Smooth muscle cell of the umbilical artery (primary cell): ENCODE measurements at places on chromosomes 3 and 15. TPM values are rescaled to one million over a fixed set of nuclear protein-coding genes. Genes with fewer than 3 reads are reported as not detected.

Gene FSIP1
- 0.65 and 0.89 TPM in 2 replicates for total RNA-seq

Gene TLE3
- 31.2 and 74.2 TPM in 2 replicates for total RNA-seq

Gene PPP2R3A
- total RNA-seq = 6.5 and 12.5 TPM in 2 replicates

Gene DET1
- 5.9 and 6.0 TPM in 2 replicates for total RNA-seq

Gene MBD4
- total RNA-seq = 21.9 and 28.8 TPM in 2 replicates

Gene PLSCR2
- total RNA-seq = not detected in 2 replicates

Gene LOXL1
- 143 and 206 TPM in 2 replicates for total RNA-seq

Gene IL17RD
- 3.0 and 13.6 TPM in 2 replicates for total RNA-seq

Gene GHSR
- not detected in 2 replicates for total RNA-seq

Gene SLC12A8
- total RNA-seq = 33.5 and 226 TPM in 2 replicates

Gene MAPKBP1
- 27.3 and 30.5 TPM in 2 replicates for total RNA-seq

Gene LRTM1
- not detected in 2 replicates for total RNA-seq

Gene ADAMTS17
- 0.30 and 0.37 TPM in 2 replicates for total RNA-seq

Gene TM4SF4
- total RNA-seq = not detected in 2 replicates

Gene LYSMD2
- 7.4 and 9.6 TPM in 2 replicates for total RNA-seq

Gene SPTBN5
- total RNA-seq = 0.59 and 1.8 TPM in 2 replicates

Gene CMSS1
- total RNA-seq = 10.1 and 15.1 TPM in 2 replicates

Gene PARP15
- total RNA-seq = under 0.01 and 0.18 TPM in 2 replicates

Gene MCTP2
- total RNA-seq = 25.3 and 57.9 TPM in 2 replicates

Gene C3orf62
- total RNA-seq = 1.4 and 1.5 TPM in 2 replicates

Gene NEIL1
- 2.7 and 5.5 TPM in 2 replicates for total RNA-seq

Gene MAP6D1
- total RNA-seq = 2.1 and 2.4 TPM in 2 replicates

Gene TWF2
- total RNA-seq = 91.8 and 107 TPM in 2 replicates

Gene CD96
- total RNA-seq = 0.05 TPM in 1 of 2 replicates, not detected in the other

Gene ROPN1
- not detected in 2 replicates for total RNA-seq

Gene HIGD2B
- total RNA-seq = not detected in 2 replicates

Gene TF
- under 0.01 and 0.14 TPM in 2 replicates for total RNA-seq

Gene CCDC71
- total RNA-seq = 15.1 and 19.7 TPM in 2 replicates

Gene AQR
- 22.6 and 30.3 TPM in 2 replicates for total RNA-seq

Gene MESP2
- total RNA-seq = 0.09 and 0.30 TPM in 2 replicates

Gene HACL1
- total RNA-seq = 14.6 and 21.1 TPM in 2 replicates

Gene GJD2
- total RNA-seq = not detected in 2 replicates

Gene RARB
- 50.8 and 51.6 TPM in 2 replicates for total RNA-seq

Gene NPAP1
- not detected in 2 replicates for total RNA-seq

Gene CLDN16
- under 0.01 and 0.23 TPM in 2 replicates for total RNA-seq

Gene LIPC
- 3.6 TPM in 1 of 2 replicates, not detected in the other for total RNA-seq

Gene LCTL
- 4.8 and 5.8 TPM in 2 replicates for total RNA-seq

Gene C3orf49
- total RNA-seq = not detected in 2 replicates

Gene IL16
- total RNA-seq = under 0.01 TPM in 1 of 2 replicates, not detected in the other

Gene LRRC34
- 0.59 and 1.8 TPM in 2 replicates for total RNA-seq

Gene ENTPD3
- total RNA-seq = 0.14 and 0.30 TPM in 2 replicates

Gene HGD
- 2.1 and 3.0 TPM in 2 replicates for total RNA-seq

Gene CFAP100
- not detected in 2 replicates for total RNA-seq

Gene PRTG
- total RNA-seq = 1.2 and 1.3 TPM in 2 replicates

Gene BCHE
- total RNA-seq = 27.6 and 54.9 TPM in 2 replicates

Gene TGM4
- total RNA-seq = not detected in 2 replicates
